ENCODE measurements at places on chromosomes 5 and 9.
A peak's percentile ranks its signal among the peaks of the same experiment; 100 is the strongest.

DNA sequence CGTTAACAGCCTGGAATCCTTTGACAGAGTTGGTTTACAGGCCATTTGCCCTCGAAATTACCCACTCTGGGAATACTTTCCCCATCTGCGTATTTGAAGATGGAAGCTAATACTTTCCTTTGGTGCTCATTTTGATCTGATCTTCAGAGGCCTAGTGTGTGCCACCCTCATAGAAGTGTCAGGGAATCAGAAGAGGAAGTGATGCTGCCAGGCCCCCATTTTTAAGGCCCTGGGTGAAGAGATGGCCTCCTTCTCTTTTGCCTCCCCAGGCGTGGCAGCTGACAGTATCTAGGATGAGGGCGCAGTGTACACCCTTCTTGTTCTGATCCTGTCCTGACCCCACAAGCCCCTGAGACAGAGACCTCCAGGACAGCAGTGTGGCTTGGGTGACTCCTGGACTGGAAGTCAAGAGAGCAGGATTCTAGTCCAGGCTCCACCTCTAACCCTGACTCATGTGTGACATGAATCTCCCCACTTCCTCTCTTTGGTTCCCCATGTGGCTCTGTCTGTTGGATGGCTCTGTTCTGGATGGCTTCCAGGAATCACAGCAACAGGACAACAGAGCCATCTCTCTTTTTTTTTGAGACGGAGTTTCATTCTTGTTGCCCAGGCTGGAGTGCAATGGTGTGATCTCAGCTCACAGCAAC is 27.8 kb downstream of the CSF1R start:
- DNase-seq = peak; percentile 90

DNA sequence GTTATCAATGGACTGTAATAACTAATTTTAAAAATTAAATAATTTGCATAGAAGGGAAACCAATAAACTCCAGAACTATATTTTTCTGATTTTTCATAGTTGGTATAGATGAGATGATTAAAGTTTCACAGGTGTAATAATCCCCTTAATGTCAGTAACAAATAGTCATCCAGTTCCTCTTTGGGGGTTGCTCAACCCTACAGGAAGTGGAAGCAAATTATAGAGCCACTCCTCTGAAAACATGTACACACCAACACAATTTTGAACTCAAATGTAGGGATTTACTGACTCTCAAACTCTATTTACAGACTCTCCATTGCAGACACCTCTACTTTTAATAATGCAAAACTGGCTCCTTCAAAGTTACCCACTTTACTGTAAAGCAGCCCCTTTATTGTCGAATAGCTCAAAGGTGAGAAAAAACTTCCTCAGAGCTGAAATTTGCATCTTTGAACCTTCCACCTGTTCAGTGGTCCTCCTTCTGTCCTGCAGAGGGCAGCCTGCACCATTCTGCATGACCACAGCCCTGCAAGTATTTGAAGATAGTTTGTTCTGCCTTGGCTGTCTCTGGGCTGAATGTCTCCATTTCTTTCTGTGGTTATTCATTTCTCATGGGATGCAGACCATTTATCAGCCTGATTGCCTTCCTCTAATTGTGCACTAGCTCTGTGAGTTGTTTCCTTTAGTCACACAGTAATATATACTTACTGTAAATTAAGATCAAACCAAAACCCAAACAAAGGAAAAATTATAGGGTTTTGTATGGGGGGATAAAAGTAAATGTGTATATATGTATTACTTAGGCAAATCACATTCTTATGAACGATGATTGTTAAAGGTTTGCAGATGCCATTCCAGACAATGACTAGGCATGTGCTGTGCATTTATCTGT is 383.2 kb upstream of the SGCD start:
- peak; percentile 76 for DNase-seq

- no peak for DNase-seq
Observed at GRCh38 chr5:41406424-41406823, 104.0 kb downstream of the PLCXD3 start.

- no peak for DNase-seq
Observed at GRCh38 chr9:1267141-1267570, 217.0 kb downstream of the DMRT2 start.

- no peak for DNase-seq
Observed at GRCh38 chr5:73152411-73153388, 20.3 kb upstream of the TMEM174 start.

GRCh38 chr9:2336055-2336454 is 285.5 kb upstream of the VLDLR start:
- no peak for DNase-seq

GRCh38 chr5:125160787-125161502 is 414.5 kb upstream of the ZNF608 start:
- no peak for DNase-seq

- DNase-seq = peak; percentile 43
Observed at GRCh38 chr9:130128733-130129431, 43.3 kb upstream of the NCS1 start.

DNA sequence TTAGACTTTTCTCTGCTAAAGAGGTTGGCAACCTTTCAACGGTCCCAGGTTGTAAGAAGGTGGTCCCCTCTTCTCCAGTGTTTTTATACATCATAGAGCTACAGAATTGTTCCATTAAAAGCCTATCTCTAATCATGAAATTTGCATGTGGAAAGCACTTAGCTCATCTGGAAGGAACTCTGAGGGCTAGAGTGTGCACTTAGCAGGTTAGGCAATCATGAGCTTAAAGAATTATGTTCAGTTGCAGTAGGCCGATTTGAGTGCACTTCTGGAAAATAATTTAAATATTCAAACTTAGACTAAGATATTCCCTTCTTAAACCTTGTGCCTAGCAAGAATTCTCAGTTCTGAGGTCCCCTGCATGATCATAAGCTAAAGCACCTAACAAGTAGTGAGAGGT is 468.7 kb downstream of the SPATA31D1 start:
- no peak for DNase-seq

All from AG20443 (cell line).